Chondrocyte (in vitro differentiated cells): ENCODE measurements at places on chromosomes 11 and 22.

- H3K36me3 ChIP-seq: peaks cover 41% of the 10 kb centered on the region
- no peak for DNase-seq
- no peaks in the 10 kb centered on the region for H3K27me3 ChIP-seq
- H3K4me1 ChIP-seq: peaks cover 11% of the 10 kb centered on the region
- H3K27ac ChIP-seq: peak overlapping the region; percentile 74
Measured at GRCh38 chr11:47724041-47724729, 9.0 kb upstream of the AGBL2 start.

GRCh38 chr11:61896665-61897386 lies 5.5 kb upstream of the FADS3 start:
- DNase-seq: no peak
- H3K36me3 ChIP-seq: no peaks in the 10 kb centered on the region
- no peak overlapping the region for H3K4me3 ChIP-seq
- no peaks in the 10 kb centered on the region for H3K27me3 ChIP-seq

DNA sequence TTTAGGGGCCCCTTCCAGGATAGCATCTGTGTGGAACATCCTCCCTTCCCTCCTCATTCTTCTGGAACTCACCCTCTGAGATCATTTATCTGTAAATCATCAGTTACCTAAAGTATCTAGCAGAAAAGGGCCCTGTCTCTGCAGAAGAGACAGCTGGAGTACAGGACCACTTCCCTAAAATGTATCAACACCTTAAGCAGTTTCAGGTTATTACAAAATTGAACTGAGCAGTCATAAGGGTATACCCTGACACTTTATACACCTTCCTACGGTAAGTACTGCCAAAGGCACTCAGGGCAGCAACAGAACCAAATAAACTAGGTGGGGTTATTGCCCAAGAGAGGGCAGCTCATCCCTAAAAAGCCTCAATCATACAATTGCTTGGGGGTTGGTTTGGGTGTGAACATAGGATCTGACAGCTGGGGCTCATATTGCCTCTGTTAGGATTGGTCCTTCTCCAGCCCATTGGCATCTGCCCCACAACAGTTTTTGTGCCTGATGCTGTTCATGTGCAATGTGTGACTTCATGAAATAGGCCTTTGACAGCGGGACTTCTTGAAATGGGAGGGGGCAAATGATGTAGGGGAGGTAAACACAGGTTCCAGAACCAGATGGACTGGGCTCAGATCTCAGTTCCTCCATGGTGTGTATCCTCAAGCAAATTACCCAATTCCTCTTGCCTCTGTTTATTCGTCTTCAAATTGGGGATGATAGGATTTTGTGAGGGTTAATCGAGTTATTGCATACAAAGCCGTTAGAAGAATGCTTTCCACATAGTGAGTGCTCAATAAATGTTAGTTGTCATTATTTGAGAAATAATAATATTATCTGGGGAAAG lies 2.9 kb downstream of the POU2AF3 start:
- H3K27ac ChIP-seq: no peak overlapping the region
- H3K4me1 ChIP-seq: no peaks in the 10 kb centered on the region
- peaks cover 29% of the 10 kb centered on the region for H3K27me3 ChIP-seq
- no peaks in the 10 kb centered on the region for H3K36me3 ChIP-seq

DNA sequence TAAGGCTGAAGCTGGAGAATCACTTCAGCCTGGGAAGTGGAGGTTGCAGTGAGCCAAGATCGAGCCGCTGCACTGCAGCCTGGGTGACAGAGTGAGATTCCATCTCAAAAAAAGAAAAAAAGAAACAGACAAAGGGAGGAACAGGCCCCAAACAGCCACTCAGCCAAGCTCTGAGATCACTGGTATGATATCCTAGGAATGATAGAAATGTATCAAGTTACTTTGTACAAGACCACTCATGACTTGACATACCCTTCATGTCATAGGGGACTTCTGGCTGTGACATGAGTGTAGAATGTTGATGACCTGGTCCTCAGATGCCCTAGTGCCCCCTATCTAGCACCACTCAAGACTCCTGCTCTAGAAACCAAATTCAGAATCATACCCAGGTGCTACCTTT lies 216.5 kb downstream of the NAV2 start:
- peak overlapping the region; percentile 82 for H3K27ac ChIP-seq
- no peak overlapping the region for H3K4me3 ChIP-seq
- H3K27me3 ChIP-seq: no peaks in the 10 kb centered on the region
- H3K4me1 ChIP-seq: peaks cover 59% of the 10 kb centered on the region

DNA sequence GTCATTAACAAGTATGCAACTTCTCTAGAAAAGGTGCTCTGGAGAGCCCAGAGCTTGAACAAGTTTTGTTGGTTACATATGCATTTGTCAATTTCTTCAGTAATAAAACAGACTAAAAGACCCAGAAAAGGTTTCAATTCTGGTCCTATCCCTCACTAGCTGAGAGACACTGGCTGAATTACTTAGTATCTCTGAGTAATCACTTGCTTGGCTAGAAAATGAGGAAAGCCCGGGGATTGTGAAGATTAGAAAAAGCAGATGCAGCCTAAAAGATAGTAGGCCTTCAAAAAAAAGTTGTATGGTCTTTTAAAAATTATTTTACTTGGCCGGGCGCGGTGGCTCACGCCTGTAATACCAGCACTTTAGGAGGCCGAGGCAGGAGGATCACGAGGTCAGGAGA lies 41.2 kb downstream of the MAPK1 start:
- no peak for DNase-seq
- H3K4me3 ChIP-seq: no peak overlapping the region
- peaks cover 65% of the 10 kb centered on the region for H3K4me1 ChIP-seq
- no peaks in the 10 kb centered on the region for H3K36me3 ChIP-seq

DNA sequence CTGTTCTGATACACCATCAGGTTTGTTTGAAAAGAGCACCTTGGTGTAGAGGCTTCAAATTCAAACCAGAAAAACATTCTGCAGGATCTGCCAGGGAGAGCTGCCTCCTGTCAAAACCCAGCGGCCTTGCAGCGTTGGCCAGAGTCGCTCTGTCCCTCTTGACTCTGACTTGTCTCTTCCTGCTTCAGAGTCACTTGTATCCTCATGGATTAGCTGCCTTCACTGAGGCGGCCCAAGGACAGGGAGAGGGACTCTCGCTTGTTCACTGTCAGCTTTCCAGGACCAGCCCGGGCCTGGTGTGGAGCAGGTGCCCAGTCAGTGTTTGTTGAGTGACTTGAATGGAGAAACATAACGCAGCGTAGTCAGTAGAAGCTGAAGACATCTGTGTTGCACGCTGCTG lies 18.0 kb downstream of the TBC1D22A start:
- H3K27me3 ChIP-seq: no peaks in the 10 kb centered on the region
- H3K27ac ChIP-seq: peak overlapping the region; percentile 43
- DNase-seq: no peak
- H3K4me3 ChIP-seq: no peak overlapping the region
- H3K4me1 ChIP-seq: peaks cover 20% of the 10 kb centered on the region
- H3K36me3 ChIP-seq: no peaks in the 10 kb centered on the region

- H3K27ac ChIP-seq: peak overlapping the region; percentile 97
- H3K4me3 ChIP-seq: no peak overlapping the region
- H3K4me1 ChIP-seq: peaks cover 88% of the 10 kb centered on the region
Measured at GRCh38 chr11:61973476-61974162, 6.2 kb upstream of the FTH1 start.

DNA sequence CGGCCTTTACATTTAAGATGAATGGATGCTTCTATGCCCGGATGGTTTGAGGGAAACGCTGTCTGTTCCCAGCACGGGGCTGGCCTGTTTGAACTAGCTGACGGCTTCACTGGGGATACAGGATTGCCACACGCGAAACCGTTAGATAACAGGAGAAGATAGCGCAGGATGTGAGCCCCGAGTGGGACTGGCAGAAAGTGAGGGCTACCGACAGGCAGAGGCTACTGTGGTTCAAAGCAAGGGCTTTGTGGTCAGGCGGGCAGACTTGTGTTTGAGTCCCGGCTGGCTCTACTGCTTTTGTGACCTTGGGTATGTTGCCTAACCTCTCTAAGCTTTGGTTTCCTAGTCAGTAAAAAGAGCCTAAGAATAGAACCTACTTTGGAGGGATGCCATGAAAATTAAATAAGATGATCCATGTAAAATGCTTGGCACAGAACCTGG lies 2.8 kb upstream of the OAF start:
- peaks cover 3% of the 10 kb centered on the region for H3K36me3 ChIP-seq
- no peak overlapping the region for H3K4me3 ChIP-seq
- no peak overlapping the region for H3K27ac ChIP-seq
- no peak for DNase-seq

DNA sequence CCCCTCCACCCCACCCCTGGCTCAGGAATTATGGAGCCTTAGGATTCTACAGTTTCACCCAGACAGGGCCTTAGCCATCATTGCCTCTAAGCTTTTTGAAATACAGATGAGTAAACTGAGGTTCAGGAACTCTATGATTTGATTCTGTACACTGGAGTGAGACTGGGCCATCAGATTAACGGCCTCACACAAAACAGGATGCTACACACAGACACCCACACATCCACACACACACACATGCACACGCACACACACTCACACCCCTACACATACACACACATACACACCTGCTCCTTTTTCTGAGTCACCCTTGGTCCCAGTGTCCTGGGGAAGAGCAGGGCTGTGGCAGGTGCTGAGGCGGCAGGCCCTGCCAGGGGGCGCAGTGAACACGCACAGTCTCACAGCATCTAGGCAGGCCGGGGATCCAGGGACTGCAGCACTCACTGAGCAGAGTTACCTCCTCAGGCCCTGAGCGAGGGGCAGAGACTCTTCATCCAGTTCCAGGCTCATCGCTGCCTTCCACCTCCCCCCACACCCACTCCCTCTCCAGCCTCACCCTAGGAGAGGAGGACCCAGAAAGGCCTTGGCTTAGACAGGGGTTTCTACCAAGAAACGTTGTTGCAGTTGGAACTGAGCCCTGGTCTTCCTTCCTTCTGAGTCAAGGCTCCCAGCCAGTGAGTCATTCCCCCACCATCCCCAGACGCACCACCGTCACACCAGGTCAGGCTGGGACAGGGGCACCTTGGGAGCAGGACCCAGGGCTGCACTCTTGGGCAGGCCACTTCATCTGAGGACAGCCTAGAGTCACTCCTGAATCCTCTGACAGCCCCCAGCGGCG lies 89.8 kb upstream of the PARVA start:
- H3K27me3 ChIP-seq: no peaks in the 10 kb centered on the region
- peak; percentile 96 for DNase-seq
- peak overlapping the region; percentile 78 for H3K4me3 ChIP-seq
- peaks cover 63% of the 10 kb centered on the region for H3K4me1 ChIP-seq

DNA sequence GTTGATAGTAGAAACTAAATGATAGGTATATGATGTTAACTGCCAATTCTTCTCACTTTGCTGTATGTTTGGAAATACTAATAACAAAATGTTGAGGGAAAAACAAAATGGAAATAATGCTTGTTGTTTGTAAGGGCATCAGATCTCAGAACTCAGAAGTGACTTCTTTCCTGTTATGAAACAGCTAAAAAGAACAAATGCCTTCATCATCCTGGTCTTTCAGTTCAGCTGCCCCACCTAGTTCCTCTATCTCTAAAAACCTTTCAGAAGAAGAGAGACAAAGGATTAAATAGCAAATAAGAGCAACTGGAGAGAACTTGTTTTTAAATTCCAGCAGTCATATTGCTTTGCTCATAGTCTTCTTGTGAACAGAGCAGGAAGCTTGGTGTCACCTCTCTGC lies 345.3 kb upstream of the NCAM1 start:
- no peak overlapping the region for H3K27ac ChIP-seq
- DNase-seq: no peak
- no peak overlapping the region for H3K4me3 ChIP-seq
- peaks cover 35% of the 10 kb centered on the region for H3K4me1 ChIP-seq
- no peaks in the 10 kb centered on the region for H3K27me3 ChIP-seq
